ENCODE measurements at places on chromosomes 1 and 21.

- no peak for DNase-seq
Observed at GRCh38 chr1:77227381-77227780, 8.2 kb upstream of the PIGK start.

DNA sequence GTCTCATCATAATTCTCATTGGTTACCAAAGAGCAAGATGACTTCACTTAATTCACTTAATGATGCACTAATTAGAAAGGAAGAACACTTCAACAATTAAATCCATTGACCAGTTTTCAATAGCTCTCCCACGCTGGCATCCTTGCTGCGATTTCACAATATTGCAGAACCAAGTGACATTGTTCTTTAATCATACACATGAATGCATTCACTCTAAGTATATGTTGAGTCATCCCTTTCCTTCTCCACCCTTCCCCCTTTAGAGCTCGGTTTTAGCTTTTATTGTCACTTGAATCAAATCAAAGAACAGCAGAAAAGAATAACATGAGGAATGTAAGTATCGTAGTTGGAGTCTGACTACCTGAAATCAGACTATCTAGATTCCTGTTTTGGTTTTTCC lies 233.6 kb upstream of the FMN2 start:
- DNase-seq: peak; percentile 23

- no peak for DNase-seq
Observed at GRCh38 chr1:118081387-118081786, 103.6 kb downstream of the SPAG17 start.

GRCh38 chr1:63643517-63643916 lies 50.3 kb downstream of the PGM1 start:
- no peak for DNase-seq

DNA sequence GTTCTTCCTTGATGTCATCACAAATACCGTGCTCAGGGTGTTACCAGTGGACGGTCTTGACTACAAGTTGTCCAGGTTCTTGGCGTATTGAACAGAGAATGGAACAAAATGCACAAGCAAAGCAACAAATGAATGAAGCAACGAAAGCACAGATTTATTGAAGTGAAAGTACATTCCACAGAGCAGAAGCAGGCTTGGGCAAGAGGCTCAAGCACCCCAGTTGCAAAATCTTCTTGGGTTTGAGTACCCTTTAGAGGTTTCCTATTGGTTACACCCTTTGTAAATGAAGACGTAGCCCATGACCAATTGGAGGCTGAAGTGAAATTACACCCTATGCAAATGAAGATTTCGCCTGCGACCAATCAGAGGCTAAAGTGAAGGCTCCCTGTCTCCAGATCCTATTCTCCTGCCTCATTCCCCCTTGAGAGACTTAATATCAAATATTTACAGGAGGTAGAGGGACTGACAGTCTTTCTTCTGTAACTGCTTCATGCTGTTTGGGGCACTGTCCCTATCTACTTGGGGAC lies 38.3 kb downstream of the YY1AP1 start:
- DNase-seq: no peak

- peak; percentile 83 for DNase-seq
Observed at GRCh38 chr1:221987860-221988520, 246.1 kb upstream of the DUSP10 start.

DNA sequence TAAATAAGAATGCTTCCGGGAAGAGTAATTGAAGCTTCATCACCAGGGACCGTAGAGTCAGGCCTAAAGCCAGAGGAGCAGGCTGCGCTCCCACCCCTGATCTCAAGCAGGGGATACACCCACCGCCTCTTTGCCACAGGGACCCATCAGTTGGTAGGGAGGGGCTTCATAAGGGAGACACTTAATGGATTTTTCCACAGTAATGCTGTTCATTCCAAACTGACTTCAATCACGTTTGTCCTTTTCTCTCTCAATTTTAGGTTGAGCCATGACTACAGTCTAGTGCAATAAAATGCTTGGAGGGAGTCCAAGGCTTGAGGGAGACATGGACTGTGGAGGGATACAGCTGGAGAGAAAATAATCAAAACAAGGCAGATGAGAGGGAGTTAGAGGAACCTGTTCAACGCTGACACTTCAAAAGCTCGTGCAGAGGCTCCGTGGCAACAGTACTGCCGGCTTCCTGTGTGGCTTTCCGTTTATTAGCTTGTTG lies 111.5 kb downstream of the SEC16B start:
- DNase-seq: peak; percentile 34

GRCh38 chr1:24048205-24048869 lies 63.6 kb downstream of the MYOM3 start:
- DNase-seq: peak; percentile 7

GRCh38 chr1:15196807-15197530 lies 43.4 kb downstream of the TMEM51 start:
- DNase-seq: no peak

- DNase-seq: peak; percentile 45
Observed at GRCh38 chr21:25507522-25507921, 99.8 kb downstream of the MRPL39 start.

DNA sequence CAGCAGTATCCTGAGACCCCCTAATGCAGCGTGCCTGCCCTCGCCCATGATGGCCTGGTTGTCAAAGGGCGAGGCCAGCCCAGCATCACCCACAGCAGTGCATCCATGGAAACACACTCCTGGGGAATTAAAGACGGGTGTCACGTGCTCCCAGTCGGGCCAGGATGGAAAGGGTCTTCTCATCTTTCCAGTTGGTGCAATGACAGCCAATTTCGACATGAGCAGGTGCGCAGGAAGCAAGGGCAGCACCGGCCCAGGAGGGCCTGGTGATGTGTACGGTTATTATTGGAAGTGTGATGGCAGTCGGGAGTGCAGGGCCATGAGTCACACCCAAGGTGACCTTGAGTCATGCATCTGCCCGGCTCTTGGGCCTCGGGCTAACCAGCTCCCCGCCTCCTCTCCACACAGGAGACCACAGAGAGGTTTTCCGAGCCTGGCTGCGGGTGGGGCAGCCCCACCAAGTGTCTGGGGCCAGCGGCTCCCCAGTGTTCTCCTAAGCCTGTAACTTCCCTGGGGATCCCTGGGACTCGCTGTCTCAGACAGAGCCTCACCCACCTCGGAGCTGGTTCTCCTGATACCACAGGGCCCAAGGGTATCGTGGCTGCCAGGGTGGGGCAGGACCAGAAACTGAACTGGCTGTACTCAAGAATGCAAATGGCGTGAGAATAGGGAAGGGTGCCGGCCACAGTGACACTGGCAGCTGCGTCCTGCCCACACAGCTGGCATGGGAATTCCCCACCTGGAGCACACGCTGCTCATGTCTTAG lies 119.8 kb downstream of the SIK1 start:
- peak; percentile 36 for DNase-seq

DNA sequence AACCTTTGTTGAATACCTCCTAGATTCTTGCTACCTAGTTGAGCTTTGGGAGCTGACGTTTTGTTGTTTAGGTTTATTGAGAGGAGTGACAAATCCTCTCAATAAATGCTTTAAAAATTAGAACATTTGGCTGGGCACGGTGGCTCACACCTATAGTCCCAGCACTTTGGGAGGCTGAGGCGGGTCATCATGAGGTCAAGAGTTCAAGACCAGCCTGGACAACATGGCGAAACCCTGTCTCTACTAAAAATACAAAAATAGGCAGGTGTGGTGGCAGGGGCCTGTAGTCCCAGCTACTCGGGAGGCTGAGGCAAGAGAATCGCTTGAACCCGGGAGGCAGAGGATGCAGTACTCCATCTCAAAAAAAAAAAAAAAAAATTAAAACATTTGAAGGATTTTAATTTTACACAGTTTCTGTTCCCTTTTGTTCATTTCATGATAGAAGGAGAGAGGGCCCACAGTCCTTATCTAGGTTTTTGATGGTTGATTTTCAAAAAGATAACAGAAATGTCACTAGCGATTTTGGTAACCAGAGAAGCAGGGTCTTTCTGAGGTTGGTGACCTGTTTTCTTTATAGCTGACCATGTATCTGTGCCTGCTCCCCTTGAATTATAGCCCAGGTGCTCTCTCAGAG lies 44.2 kb upstream of the PIGV start:
- no peak for DNase-seq

DNA sequence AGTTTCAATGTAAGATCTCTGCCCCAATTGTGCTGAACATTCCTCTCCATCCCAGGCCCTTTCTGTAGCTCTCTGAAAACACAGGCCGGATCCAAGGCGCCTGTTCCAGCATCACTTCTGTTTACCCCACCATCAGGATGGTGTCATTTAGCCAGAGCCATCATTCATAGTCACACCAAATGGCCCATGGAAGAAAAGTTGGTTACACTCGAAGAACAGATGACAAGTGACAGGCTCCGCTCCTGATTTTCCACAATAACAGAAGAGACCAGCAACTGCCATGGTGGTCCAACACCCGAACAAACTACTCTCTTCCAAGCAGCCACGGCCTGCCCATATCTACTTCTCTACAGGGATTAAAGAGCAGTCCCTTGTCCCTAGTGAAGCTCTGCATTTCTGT lies 59.9 kb upstream of the PROX1 start:
- DNase-seq: no peak

DNA sequence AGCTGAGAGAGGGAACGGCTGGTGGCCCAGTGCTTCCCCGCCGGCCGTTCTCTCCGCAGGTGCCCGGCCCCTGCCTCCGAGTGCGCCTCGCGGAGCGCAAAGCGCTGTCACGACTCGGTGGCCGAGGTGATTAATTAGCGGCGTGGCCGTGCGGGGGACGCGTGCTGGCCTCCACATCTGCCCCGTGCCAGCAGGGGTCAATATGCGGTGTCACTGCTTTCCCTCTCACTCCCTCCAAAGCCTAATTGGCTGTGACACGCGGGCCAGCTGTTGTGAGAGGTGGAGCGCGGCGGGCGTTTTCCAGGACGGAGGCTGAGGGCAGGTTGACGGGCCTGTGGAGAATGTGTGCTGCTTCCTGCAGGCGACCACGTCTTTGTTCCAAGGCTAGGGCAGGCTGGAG lies 239.0 kb downstream of the LMX1A start:
- DNase-seq: no peak

- DNase-seq: peak; percentile 24
Observed at GRCh38 chr1:228120857-228121489, 11.9 kb upstream of the MRPL55 start.

DNA sequence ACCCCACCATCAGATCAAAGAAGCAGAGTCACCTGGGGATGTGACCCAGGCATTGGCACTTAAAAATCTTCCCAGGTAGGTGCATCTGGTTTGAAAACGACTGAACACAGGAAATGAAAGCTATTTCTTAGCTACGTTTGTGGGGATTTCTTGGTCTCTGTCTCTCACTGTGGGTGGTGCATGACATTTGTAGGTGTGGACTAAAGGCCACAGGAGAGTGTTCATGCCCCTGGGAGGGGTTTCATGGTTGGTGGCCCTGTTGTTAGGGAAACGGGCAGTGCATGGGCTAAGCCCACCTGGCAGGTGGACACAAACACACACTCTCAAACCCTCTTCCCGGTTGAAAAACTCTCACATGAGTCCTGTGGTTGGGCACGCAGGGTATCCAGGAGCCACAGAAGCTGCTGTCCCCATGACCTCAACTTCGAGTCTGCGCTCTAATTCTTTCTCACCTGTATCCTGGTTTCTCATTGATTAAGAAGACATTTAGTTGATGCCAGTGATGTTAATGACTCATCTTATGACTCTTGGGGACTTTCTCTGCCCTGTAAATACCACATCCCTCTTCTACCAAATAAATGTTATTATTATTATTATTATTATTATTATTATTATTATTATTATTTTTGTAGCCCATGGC lies 119.4 kb downstream of the MRPS6 start:
- no peak for DNase-seq

DNA sequence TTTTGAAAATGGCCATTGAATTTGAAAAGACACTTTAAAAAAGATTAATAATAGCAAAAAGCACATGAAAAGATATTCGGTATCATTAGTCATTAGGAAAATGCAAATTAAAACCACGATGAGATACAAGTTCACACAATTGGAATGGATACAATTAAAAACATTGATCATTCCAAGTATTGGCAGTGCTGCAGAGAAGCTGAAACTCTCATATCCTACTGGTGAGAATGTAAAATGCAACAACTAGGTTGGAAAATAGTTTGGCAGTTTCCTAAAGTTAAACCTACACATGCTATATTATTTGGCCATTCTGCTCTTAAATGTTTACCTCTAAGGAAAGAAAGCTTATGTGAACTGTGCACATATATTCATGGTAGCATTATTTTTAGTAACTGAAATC lies 838.7 kb upstream of the PRMT6 start:
- no peak for DNase-seq

GRCh38 chr1:20587661-20588053 lies 1.2 kb upstream of the CDA start:
- no peak for DNase-seq

DNA sequence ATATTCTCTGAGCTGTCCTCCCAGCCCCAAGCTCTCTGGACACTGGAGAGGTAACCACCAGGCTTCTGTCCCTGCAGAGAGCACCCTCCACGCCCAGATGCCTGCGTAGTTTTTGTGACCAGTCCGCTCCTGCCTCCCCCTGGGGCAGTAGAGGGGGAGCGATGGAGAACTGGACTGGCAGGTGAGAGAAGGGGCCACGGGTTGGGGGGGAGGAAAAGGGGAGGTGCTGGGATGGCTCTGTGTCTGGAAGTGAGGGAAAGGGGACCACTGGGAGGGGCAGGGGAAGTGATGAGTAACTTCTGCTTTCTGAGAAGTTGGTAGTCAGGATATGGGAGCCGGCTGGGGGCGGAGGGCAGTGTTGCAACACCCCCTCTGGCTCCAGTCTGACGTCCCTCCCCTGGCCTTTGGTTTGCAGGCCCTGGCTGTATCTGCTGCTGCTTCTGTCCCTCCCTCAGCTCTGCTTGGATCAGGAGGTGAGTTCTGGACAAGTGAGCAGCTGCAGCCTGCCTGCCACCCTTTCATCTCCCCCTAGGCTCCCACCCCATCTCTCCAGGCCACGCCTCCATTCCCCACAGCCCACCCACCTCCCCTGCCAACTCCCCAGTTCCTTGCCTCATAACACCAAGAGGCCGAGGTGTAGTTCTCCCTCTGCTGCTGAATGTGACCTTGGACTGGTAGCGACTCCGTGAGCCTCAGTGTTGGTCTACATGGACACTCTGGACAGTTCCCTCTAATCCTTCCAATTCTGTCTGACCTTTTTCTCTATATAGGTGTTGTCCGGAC lies 3.1 kb downstream of the ADAMTSL4 start:
- peak; percentile 97 for DNase-seq

- no peak for DNase-seq
Observed at GRCh38 chr1:206794294-206794908, 22.1 kb upstream of the IL10 start.

DNA sequence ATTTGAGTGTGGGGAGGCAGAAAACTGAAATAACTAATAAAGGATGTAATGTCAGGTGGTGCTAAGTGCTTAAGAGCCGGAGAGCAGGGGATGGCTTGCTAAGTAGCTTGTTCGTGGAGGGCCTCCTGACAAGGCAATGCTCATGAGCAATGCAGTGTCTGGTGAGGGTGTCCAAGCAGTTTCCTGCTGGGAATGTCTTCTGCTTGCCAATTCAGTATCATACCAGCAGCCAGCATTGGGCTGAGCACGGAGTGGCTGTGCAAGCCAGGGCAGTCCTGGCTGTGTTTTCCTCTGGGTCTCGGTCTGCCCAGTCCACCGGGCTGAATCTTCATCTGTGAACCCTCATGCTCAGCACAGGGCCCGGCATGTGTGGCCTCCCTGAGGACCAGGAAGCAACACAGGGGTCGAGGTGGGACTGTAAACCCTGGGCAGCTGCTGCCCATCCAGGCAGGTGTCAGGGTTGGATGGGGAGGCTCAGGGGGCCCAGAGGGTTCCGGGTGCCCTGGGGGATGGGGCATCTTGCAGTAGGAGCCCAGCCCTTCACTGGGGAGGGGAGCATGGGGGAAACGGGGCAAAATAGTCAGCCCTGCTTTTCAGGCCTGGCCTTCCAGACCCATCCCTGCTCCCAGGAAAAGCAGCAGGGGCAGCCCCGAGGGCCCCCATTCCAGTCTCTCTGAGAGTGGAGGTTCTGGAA lies 27.5 kb downstream of the EDN2 start:
- no peak for DNase-seq
